CD4-positive, alpha-beta T cell treated with Interleukin-17A for 4 hours (primary cell): ENCODE measurements at places on chromosomes 6 and 20.

- DNase-seq: no peak
Measured at GRCh38 chr20:52789716-52790115, 182.4 kb upstream of the TSHZ2 start.

DNA sequence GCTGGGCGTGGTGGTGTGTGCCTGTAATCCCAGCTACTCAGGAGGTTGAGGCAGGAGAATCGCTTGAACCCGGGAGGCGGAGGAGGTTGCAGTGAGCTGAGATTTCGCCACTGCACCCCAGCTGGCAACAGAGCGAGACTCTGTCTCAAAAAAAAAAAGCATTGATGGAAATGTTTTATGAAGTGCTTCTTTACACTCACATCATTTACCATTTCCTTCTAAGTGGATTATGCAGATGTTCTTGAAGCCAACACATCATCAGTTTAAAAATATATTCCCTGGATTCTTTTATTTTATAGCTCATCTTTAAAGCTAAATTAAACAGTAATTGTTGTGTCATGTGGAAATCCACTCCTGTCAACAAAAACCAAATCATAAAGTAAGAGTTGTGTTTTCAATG lies 35.9 kb upstream of the HDDC2 start:
- no peak for DNase-seq

GRCh38 chr20:5342021-5342420 lies 25.3 kb upstream of the PROKR2 start:
- no peak for DNase-seq

- peak; percentile 18 for DNase-seq
Measured at GRCh38 chr6:52984247-52984646, 10.8 kb downstream of the GSTA4 start.

GRCh38 chr6:143936778-143937667 lies 71.0 kb downstream of the PLAGL1 start:
- DNase-seq: no peak

DNA sequence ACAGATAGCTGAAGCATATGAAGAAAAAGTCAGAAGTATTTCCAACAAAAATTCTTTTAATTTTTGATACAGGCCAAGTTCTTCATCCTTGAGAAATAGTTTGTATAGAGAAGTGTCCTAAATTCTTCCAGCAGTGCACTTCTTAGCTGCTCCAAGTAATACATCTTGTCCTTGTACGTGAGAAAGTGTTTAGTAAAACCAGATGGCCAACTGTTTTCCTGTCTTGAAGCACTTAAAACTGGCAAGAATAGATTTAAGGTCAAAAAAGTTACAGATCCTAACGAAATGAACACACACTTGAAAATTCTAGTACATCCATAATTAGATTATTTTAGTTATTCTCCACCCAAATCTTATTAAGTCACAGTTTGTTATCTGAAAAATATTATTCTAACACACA lies 52.2 kb upstream of the HSF2 start:
- no peak for DNase-seq
